ENCODE measurements at places on chromosomes 4 and X.

- peak; percentile 16 for DNase-seq
Observed at GRCh38 chr4:173332021-173332487, 2.1 kb downstream of the HMGB2 start.

DNA sequence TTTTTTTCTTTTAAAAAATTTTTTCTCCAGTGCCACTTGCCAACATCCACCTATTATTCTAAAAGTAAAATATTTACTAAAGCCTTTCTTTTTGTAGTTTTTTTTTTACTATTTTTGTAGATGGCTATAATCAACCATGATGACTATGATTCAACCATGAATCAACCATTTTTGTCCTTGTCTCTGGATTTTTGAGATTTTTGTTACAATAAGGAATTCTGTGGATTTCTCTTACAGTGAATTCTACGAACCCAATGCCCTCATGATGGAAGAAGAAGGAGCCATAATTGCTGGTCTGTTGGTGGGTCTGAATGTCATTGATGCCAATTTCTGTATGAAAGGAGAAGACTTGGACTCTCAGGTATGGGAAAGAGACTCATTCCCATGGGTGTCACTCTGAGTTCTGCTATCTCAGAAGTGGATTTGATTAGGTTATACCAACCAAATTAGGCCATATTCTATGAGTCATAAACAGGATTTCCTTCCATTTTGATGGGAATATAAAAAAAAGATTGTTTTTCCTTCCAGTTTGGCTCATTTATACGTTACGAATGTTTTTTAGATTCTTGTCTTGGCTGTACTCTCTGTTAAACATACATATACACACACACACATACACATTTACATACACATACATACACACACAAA, 46.7 kb downstream of the RUFY3 start:
- peak; percentile 34 for DNase-seq

GRCh38 chr4:85676850-85677590, 202.1 kb downstream of the ARHGAP24 start:
- no peak for DNase-seq

DNA sequence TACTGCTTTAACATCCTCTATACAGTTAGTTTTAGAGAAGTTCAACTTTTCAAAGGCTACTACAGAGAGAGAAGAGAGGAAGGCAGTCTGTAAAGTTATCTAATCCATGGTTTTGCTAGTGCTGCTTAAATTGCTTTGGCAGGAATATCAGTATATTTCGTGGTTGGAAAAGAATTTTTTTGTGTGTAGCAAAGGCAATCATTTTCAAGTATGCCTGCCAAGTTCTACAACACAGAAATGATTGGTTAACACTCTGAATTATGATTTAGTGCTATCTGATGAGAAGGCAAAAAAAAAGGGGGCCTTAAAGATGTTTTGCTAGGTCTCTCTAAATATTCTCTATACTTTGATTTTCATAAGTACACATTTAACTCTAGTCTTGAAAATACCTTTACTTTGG, 133.1 kb downstream of the JADE1 start:
- no peak for DNase-seq

GRCh38 chr4:163484906-163485305, 9.6 kb upstream of the TMA16 start:
- DNase-seq = peak; percentile 51

DNA sequence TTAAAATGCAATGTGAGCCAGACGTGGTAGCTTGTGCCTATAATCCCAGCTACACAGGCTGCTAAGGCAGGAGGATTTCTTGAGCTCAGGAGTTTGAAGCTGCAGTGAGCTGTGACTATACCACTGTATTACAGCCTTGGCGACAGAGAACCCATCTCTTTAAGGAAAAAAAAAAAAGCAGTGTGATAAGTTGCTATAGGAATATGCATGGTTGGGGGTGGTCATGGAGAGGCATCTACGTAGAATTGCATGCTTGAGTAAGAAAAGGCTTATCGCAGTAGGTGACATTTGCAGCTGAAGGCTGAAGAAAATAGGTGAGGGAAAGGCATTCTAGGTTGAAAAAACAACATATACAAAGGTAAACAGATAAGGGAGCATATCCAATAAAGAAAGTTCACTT, 4.1 kb downstream of the DIAPH2 start:
- no peak for DNase-seq

DNA sequence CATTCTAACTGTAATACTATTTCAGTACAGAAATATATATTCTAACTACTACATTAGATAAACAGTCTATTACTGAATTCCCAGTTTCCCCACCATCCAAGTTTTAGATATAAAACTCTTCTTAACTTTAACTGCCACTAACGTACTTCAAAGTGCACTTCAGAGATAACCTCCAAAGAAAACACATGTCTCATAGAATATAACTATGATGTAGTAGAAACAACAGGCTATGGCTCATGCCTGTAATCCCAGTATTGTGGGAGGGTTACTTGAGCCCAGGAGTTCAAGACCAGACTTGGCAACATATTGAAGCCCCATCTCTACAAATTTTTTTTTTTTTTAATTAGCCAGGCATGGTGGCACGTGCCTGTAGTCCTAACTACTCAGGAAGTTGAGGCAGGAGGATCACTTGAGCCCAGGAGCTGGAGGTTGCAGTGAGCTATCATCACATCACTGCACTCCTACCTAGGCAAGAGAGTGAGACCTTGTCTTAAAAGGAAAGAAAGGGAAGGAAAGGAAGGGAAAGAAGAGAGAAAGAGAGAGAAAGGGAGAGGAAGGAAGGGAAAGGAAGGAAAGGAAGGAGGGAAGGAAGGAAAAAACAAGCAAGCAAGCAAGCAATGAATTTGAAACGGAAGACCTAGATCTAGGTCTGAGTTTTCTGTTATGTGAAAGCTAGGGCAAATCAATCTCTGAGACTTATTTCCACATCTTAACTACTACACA, 4.8 kb downstream of the HAUS3 start:
- no peak for DNase-seq

DNA sequence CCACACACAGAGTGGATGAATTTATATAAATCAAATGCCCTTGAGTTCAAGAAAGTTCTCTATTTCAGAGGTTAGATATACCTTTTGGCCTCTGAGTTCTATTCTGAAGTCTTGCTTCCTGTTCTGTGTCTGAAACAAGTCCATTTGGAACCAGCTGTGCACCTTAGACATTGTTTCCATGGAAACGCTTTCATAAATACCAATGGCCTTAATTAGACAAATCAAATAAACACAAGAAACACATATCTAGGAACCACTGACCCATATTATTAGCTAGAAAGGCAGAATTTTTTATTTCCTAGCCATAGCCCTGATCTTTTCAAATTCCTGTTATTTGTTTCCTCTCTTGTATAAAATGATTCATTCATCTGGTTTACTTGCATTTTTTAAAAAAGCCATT, 8.4 kb upstream of the C4orf54 start:
- DNase-seq = no peak

DNA sequence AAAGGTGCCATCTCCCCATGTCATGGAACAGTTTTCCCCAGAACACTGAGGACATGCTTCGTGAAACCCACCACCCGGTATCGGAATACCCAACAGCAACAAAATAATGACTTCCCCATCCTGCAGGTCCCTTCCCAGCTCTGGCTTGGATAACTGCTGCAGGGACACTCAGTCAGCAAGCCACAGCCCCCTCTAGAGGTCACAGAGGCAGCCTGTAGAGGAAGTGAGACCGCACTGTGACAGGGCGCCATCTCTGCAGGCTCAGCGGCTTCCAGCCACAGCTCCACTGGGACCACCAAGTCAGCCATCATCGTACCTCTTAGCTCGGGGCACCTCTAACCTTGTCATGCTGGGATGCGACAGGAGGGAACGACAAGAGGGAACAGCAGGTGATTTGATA, 315.9 kb downstream of the LDB2 start:
- no peak for DNase-seq

DNA sequence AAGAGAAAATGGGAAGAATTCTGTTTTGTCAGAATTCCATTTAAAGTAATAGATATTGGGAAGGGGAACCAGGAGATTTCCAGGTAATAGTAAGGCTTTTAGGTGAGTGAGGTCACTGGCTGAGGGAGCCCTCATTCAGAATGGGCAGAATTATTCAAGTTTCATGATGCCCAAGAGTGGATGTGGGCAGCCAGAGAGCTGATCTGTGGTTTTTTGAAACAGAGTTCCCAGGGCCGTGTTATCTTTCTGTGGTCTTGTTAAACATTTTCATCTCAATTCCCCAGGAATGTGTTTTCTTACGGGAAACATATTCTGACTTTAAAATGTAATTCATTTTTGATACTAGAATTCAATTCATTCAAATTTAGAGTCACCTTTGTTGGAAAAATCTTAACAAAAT, 182.0 kb upstream of the AADAT start:
- no peak for DNase-seq

DNA sequence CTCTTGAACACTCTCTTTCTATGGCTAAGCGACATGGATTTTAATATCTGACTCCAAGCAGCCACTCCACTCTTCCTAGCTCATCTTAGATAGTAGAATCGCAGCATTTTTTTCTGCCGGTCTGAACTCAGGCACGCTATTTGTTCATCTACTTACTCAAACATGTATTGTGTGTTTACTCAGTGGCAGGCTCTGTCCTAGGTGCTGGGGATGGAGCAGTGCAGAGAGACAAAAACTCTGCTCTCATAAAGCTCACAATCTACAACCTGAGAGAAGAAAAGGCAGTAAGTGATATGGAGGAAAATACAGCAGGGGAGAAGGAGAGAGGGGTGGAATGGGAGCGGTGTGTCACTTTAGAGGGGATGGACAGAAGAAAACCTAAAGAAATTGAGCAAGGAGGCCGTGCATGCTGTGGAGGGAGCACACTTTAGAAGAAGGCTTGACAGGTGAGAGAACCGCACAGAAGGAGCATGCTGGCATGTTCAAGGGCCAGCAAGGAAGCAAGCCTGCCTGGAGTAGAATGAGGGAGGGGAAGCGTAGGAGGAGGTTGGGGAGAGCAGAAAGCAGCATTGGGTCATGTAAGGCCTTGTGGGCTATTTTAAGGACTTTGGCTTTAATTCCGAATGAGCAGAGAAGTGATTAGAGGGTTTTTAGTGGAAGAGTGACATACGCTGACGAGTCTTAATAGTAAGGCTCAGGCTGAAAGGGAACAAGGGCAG, 132.0 kb downstream of the ANK2 start:
- DNase-seq = no peak

- no peak for DNase-seq
Observed at GRCh38 chr4:148310756-148311155, 131.5 kb downstream of the NR3C2 start.

- peak; percentile 99 for DNase-seq
Observed at GRCh38 chr4:7844594-7844991, 95.1 kb downstream of the AFAP1 start.

GRCh38 chrX:9376111-9376510, 88.7 kb upstream of the TBL1X start:
- no peak for DNase-seq

DNA sequence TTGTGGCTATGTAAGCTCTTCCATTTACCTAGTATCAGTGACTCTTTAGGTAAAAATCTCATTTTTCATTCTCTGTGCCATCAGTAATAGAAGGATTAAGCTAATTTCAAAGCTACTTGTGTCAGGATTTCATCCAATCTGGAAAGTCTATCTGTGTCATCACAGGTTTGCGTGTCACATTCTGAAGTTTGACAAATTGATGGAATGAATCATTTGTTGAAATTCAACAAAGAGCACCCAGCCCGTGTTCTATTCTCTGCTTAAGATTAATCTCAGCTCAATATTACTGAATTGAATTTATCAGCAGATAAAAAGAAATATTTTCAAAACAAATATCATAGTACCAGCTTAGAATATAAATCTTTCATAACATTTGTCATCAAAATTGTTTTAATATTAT, 35.8 kb downstream of the LANCL3 start:
- DNase-seq = no peak

DNA sequence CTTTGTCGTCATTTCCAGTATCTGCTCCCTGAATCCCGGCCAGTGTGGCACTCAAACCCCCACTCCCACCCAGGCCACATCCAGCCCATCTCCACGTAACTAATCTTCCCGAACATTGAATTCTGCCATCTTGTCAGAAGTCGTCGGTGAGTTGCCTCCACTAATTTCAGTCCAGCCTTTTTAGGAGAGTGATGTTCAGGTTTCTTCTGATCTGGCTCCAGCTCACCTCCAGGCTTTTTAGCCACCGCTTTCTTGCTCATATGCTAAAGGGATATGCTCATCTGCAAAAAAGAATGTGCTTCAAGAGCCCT, 1.3 kb downstream of the TMEM165 start:
- no peak for DNase-seq

DNA sequence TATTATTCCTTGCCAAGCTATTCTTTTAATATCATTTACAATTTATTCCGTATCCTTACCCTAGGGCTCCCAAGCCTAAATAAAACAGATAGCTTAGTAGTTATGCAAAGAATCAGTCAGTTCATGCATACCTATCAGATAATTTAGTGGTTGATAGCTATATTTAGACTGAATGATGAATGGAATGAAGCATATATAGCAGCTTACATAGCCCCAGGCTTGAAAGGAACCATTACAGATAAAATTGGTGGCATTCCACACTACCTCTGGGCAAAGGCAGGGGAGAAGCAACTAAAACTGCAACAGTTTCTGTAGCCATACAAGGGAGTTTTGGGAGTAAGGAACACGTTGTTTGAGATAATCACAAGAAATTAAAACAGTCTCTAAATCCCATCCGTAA, 2.7 kb downstream of the ACE2 start:
- no peak for DNase-seq
